ENCODE measurements at places on chromosomes 12 and 14.

DNA sequence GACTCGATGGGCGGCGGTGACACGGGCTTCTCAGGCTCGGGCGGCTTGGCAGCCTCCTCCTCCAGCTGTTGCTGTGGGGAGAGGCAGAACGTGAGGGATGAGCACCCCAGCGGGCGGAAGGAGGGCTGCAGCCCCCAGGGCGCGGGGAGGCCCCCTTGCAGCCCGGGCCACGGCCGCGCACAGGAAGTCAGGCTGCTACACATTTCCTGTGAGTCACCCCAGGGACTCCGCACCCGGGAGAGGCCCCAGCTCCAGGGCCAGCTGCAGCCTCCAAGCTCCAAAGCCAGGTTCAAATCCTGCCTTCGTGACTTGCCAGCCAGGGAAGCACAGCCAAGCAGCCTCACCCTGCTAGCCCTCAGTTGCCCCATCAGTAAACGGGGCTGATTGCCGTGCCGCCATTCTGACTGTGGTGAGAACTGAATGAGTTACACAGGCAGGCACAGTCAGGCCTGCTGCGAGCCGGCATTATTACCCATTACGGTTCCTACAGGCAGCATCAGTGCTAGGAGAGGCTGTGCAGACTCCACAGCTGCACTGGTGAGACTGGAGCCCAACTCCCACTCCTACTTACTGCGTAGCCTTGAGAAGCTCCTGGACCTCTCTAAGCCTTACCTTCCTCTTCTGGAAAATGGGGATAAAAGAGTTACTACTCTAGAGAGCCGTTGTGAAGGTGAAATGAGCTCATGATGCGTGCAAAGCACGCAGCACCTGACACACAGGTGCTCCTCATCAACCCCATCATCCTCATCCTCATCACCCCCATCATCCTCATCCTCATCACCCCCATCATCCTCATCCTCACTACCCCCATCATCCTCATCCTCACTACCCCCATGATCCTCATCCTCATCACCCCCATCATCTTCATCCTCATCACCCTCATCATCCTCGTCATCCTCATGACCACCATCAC is 100.9 kb downstream of the NCOR2 start:
- DNase-seq, result no peak

DNA sequence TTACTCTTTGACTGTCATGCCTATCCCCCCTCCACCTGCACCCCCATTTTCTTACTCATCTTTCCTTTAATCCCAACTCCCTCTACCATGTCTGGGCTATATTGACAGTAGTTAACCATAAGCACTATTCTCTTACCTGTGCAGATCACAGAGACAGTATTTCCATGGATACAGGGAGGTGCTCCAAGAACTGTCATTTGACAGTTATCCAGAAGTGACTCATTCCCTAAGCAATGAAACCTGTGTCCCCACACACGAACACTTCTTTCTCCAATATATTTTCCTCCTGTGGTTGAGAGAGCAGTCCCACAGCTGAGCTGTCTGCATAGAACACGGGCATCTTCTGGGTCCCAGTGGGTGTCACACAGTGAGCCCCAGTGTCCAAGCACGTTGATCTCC is 68.8 kb downstream of the CD163L1 start:
- no peak for DNase-seq

DNA sequence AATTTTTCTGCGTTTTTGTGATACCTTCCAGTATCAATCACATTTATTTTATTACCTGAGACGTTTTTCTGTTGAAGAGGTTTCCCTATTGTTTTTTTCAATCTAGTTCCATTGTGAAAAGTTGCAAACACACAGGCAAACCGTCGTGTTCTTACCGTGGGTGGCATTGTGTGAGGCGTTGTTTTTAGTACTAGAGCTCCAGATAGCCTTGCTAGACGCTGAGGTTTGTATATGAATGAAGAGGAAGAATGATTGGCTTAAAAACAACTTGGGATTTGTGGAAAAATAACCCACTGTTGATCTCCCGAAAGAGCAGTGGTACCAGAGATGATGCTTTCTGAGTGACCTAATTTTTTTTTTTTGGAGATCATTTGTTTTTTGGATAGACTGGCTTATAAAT is 1.0 kb downstream of the SOCS4 start:
- no peak for DNase-seq

DNA sequence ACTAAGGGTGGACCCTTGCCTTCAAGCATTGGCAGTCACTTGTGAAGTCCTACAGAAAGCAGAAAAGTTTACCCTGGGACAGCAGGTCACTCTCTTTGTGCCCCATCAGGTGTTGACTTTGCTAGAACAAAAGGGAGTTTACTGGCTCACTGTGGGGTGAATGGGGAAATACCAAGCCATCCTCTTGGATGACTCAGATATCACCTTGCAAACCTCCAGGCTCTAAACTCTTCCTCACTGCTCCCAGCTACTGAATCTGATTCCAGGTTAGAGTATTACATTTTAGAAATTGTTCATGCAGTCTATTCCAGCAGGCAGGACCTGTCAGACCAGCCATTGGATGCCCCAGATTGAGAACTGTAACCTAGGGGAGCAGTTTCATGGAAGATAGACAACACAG is 7.3 kb upstream of the EDDM3B start:
- DNase-seq, result no peak

GRCh38 chr12:20505056-20505455 is 136.7 kb downstream of the PDE3A start:
- no peak for DNase-seq

DNA sequence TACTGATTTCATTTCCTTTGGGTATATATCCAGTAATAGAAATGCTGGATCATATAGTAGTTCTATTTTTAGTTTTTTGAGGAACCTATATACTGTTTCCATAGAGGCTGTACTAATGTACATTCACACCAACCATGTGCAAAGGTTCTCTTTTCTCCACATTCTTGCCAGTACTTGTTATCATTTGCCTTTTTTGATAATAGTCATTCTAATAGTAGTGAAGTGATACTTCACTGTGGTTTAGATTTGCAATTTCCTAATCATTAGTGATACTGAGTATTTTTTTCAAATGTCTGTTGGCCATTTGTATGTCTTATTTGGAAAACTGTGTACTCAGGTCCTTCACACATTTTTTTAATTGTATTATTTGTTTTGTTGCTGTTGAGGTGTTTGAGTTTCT is 148.2 kb upstream of the NAV3 start:
- DNase-seq, result no peak
